Neural crest cell (in vitro differentiated cells): ENCODE measurements at places on chromosomes 2 and 18. TPM values are rescaled to one million over a fixed set of nuclear protein-coding genes. Genes with fewer than 3 reads are reported as not detected.
A peak's percentile ranks its signal among the peaks of the same experiment; 100 is the strongest.

TXNDC2 gene
- total RNA-seq, result not detected in 2 replicates

SERPINB3 gene
- not detected in 2 replicates for total RNA-seq

GRCh38 chr2:25270061-25270460 lies 71.7 kb downstream of the DNMT3A start:
- no peak overlapping the region for H3K4me3 ChIP-seq
- H3K36me3 ChIP-seq, result peaks cover 6% of the 10 kb centered on the region
- no peak overlapping the region for H3K27ac ChIP-seq
- DNase-seq, result no peak
- H3K4me1 ChIP-seq, result peaks cover 24% of the 10 kb centered on the region
- H3K27me3 ChIP-seq, result no peaks in the 10 kb centered on the region

DES gene
- 0.28 TPM in 1 of 2 replicates, not detected in the other for total RNA-seq

DNA sequence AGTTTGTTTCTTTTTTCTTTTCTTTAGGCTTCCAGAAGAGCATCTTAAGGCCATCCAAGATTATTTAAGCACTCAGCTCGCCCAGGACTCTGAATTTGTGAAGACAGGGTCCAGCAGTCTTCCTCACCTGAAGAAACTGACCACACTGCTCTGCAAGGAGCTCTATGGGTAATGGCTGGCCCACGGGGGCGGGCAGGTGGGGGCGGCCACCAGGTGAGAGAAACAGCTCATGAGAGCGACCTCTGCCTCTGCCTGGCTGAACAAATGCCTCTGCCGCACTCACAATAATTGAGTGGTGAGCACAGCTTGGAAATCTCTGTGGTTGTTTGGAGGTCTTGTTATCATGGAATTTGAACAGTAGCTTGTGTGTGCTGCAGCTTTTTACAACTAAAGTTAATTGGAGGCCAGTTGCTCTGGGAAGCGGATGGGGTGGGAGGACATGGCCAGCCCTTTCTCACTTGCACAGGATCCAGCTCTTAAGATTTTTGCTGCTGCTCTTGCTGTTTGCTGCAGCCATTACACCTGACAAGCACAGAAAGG lies 70.4 kb downstream of the INPP5D start:
- no peaks in the 10 kb centered on the region for H3K36me3 ChIP-seq
- H3K4me1 ChIP-seq, result no peaks in the 10 kb centered on the region
- H3K27me3 ChIP-seq, result peaks cover 25% of the 10 kb centered on the region
- no peak for DNase-seq

DNA sequence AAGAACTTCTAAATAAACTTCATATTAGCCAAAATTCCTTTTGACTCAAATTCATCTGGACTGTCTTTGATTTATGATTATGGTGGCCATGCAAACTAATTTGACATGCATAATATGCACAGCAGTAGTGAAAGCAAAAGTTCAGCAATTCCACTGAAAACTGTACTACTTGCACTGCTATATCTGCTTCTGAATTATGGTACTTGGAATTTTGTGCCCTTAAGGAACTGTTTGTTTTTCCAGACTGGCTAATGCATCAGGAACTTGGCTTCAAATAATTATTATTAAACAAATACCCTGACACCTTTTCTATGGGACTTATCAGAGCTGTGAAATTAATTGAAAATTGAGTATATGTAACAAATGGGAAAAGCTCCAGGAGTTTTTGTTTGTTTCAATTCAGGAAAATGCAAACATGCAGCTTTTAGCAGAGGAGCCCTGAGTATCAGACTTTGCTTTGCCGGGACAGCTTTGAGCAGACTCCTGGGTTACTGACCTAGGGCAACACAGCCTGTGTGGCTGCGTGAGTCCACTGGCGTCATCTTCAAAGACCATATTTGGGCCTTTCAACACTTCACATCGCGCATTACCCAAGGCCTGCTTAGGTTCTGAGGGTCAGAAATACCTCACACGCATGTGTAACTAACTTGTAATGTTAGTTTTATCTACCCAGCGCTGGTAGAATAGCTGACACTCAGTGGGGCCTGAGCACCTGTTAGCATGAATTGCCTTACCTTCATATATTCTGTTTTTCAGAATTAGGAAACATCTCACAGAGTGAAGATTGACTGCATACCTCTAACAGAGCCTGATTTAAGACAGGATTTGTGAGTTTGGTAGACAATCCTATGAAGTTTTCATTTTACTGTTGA lies 35.4 kb downstream of the CFAP221 start:
- DNase-seq, result no peak
- H3K4me1 ChIP-seq, result no peaks in the 10 kb centered on the region
- H3K36me3 ChIP-seq, result no peaks in the 10 kb centered on the region
- H3K4me3 ChIP-seq, result no peak overlapping the region
- no peaks in the 10 kb centered on the region for H3K27me3 ChIP-seq

DNA sequence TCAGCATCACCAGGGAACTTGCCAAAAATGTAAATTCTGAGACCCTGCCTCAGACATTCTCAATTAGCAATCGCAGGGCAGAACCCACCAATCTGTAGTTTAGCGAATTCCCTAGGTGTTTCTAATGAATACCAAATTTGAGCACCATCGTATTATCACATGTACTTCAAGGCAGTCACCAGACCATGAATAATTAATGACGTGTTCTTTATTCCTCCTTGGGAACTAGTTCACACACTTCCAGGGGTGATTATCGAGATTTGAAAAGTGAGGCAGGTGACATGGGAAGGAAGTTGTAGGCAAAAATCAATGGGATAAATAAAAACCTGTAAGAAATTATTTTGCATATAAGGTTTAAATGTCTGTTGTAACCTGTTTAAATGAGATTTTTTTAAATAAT lies 102.5 kb upstream of the CRIM1 start:
- no peak for DNase-seq
- H3K36me3 ChIP-seq, result no peaks in the 10 kb centered on the region
- peaks cover 10% of the 10 kb centered on the region for H3K4me1 ChIP-seq
- no peaks in the 10 kb centered on the region for H3K27me3 ChIP-seq
- H3K27ac ChIP-seq, result no peak overlapping the region
- H3K4me3 ChIP-seq, result no peak overlapping the region

- no peaks in the 10 kb centered on the region for H3K27me3 ChIP-seq
- DNase-seq, result no peak
- H3K4me1 ChIP-seq, result peaks cover 19% of the 10 kb centered on the region
Observed at GRCh38 chr2:227759411-227760118, 13.9 kb downstream of the SCYGR8 start.

GRCh38 chr18:48099481-48100164 lies 169.2 kb upstream of the SMAD2 start:
- H3K4me3 ChIP-seq, result no peak overlapping the region
- no peak overlapping the region for H3K27ac ChIP-seq
- H3K36me3 ChIP-seq, result no peaks in the 10 kb centered on the region
- no peak for DNase-seq
- peaks cover 11% of the 10 kb centered on the region for H3K4me1 ChIP-seq
- H3K27me3 ChIP-seq, result peaks cover 3% of the 10 kb centered on the region

DSG2 gene
- total RNA-seq, result 18.4 and 19.4 TPM in 2 replicates

GRCh38 chr2:241844066-241844728 lies 14.5 kb downstream of the PDCD1 start:
- H3K4me3 ChIP-seq, result peak overlapping the region; percentile 40
- H3K27me3 ChIP-seq, result peaks cover 28% of the 10 kb centered on the region
- H3K36me3 ChIP-seq, result no peaks in the 10 kb centered on the region
- H3K4me1 ChIP-seq, result peaks cover 25% of the 10 kb centered on the region
- no peak overlapping the region for H3K27ac ChIP-seq

DNA sequence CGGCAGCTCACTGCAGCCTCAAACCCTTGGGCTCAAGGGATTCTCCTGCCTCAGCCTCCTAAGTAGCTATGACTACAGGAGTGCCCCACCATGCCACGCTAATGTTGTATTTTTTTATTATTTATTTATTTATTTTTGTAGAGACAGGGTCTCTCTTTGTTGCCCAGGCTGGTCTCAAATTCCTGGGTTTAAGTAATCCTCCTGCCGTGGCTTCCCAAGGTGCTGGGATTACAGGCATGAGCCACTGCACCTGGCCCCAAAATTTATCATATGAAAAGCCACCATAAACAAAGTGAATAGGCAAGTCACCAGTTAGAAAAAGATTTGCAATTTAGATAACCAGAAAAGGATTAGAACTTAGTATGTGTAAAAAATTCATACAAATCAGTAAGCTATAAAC lies 138.6 kb upstream of the NCK2 start:
- peaks cover 24% of the 10 kb centered on the region for H3K4me1 ChIP-seq
- no peaks in the 10 kb centered on the region for H3K36me3 ChIP-seq
- no peaks in the 10 kb centered on the region for H3K27me3 ChIP-seq
- no peak overlapping the region for H3K4me3 ChIP-seq

DNA sequence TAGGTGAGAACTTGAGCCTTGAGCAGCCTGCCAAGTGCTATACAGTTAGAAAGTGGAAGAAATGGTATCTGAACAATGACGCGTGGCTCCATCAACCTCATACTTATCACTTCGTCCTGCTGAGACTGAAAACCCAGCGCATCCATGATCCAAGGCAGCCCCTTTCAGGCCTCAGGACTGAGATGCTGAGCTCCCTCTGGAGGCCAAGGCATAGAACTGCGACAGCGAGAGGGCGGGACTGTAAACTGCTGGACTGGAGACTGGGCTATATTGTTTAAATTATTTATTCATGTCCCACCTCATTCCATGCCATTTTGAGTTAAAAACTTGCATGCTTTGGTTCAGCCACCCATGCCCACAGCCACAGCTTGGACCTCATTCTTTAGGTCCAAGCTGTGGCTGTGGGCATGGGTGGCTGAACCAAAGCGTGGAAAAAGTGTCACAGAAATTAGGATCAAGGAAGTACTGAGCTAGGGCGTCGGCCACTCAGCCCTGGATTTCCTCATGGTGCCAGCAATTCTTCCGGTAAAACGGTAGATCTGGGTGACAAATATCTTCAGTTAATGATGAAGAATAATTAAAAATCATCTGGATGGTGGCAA lies 195.5 kb downstream of the L3MBTL4 start:
- peak overlapping the region; percentile 35 for H3K27ac ChIP-seq
- peaks cover 4% of the 10 kb centered on the region for H3K4me1 ChIP-seq
- DNase-seq, result peak; percentile 71
- no peaks in the 10 kb centered on the region for H3K27me3 ChIP-seq
- H3K4me3 ChIP-seq, result no peak overlapping the region

DNA sequence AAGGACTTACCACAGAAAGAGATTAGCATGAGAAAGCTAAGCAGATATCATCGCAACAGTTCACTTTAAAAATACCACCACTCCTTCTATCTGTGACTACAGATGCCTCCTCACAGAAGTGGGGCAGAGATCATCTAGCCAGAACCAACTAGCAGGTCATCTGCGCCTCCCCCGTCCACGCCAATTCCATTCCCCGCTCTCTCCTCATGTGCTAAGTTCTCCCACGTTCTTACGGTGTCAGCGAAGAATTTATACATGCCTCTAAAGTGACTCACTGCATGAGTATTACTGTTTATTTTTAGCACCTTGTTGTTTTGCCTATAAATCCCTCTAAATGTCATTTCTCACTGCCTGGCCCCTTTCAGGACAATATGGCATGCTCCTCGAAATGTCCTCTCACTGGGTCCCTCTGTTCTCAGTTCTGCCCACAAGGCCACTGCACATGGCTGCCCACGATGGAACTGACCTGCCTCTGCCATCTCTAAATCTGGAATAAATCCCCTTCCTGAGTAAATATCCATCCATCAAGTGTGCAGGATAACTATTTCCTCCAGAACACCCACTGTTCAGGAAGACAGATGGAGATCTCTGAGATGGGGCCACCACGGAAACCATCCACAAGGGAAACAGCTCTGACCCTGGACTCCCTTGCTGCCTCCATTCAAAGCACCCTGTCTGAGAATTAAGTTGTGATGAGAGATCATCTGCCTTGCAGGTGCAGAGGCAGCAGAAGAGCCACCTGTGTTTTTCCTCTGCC lies 137.7 kb downstream of the IRS1 start:
- H3K27ac ChIP-seq, result no peak overlapping the region
- peaks cover 18% of the 10 kb centered on the region for H3K4me1 ChIP-seq
- DNase-seq, result no peak
- H3K4me3 ChIP-seq, result no peak overlapping the region

GRCh38 chr2:191859681-191860080 lies 12.8 kb upstream of the CAVIN2 start:
- H3K27ac ChIP-seq, result no peak overlapping the region
- peaks cover 20% of the 10 kb centered on the region for H3K4me1 ChIP-seq
- no peak for DNase-seq
- no peaks in the 10 kb centered on the region for H3K27me3 ChIP-seq
- no peaks in the 10 kb centered on the region for H3K36me3 ChIP-seq

GRCh38 chr2:10555810-10556111 lies 107.6 kb upstream of the ODC1 start:
- no peaks in the 10 kb centered on the region for H3K27me3 ChIP-seq
- DNase-seq, result no peak
- no peak overlapping the region for H3K27ac ChIP-seq
- peaks cover 9% of the 10 kb centered on the region for H3K4me1 ChIP-seq

GNAL gene
- total RNA-seq, result 20.4 and 20.5 TPM in 2 replicates

GRCh38 chr2:109647636-109648035 lies 33.5 kb downstream of the SOWAHC start:
- H3K36me3 ChIP-seq, result no peaks in the 10 kb centered on the region
- no peak overlapping the region for H3K27ac ChIP-seq
- DNase-seq, result no peak
- peaks cover 27% of the 10 kb centered on the region for H3K4me1 ChIP-seq

DNA sequence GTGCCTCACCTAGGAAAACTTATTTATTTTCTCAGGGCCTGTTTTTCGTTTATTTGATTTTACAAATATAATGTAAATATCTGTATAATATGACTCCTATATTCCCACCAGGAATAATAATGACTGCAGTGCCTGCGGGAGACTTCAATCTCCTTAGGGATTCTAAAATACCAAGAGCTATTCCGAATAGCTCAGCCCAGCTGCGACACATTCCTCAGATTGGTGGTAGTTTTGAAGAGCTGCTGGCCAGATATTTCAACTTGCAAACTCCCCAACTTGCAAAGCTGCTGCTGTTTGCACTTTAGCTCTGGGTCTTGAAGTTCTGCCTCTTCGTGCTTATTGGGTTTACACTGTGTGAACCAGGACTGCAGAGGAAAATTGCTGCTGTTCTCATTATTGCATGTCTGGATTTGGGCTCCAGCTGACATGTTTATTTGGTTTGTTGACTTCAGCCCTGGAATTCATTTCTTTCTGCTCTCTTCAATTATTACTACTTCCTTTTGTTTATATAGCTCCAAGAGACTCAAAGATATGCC lies 480.2 kb upstream of the CHST9 start:
- H3K27ac ChIP-seq, result peak overlapping the region; percentile 39
- H3K27me3 ChIP-seq, result no peaks in the 10 kb centered on the region
- peaks cover 68% of the 10 kb centered on the region for H3K4me1 ChIP-seq
- no peaks in the 10 kb centered on the region for H3K36me3 ChIP-seq
- DNase-seq, result no peak

DNA sequence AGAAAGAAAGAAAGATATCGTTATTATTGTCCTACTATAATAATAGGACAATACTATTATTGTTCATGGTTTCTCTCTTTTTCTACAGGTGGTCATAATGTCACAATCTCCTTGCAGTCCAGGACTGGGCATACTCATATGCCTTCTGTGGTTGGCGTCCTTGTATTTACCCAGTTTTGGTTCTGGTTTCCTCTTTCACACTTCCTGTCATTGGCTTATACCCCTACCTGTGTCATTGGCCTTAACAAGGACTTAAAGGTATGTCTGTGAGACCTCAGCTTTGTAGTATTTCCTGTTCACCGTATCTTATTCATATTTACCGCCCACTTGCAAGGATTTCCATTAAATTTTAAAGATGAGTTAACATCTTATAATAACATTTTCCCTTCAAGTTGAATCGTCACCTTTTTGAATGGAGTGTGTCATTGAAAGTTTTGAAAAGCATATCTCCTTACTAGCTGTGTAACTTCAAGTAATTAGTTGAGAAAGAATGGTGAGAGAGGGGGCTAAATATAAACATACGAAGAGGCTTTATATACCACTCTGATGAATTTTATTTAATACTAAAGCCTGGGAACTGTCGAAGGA lies 36.5 kb upstream of the HTR2B start:
- peaks cover 8% of the 10 kb centered on the region for H3K36me3 ChIP-seq
- H3K4me3 ChIP-seq, result no peak overlapping the region
- DNase-seq, result no peak
- H3K4me1 ChIP-seq, result peaks cover 7% of the 10 kb centered on the region
